ENCODE measurements at places on chromosomes 2 and 18.

- no peak for DNase-seq
These were observed 222.8 kb downstream of the SOX11 start for GRCh38 chr2:5914811-5915611.

DNA sequence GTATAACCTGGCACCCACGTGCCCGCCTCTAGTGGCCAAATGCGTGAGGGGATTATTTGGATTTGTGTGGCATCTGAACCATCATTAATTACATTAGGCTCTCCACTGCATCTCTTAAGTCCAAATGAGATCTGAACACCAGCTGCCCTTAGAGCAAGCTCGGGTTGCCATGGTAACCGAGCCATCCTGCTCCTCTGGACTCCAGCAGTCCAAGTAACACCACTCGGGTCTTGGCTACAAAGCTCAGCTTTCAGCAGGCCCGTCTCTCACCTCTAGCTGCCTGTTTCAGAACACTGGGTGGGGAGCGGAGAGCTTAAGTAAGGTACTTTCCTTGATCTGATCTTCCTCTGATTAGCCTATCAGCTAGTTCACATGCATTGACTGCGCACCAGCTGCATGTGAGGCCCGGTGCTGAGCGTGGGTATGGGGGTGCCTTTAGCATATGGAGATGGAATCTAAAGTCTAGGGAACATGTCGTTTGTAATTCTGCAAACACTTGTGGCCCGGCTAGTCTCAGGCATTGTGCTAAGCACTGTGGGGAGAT lies 14.1 kb upstream of the CYS1 start:
- no peak for DNase-seq

DNA sequence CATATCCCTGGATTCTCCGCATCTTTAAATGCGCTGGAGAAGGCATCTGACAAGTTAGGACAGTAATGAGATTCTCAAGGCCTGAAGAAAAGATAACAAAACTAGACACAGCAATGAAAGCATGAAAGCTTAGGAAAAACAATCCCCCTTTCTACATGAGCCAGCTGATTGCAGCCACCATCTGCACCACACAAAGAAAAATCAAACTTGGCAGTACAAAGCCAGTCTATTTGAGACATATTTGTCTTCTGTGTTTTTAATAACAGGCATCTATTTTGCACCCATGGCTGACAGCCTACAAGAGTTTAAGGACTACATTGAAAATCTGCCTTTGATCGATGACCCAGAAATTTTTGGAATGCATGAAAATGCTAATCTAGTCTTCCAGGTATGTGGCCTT lies 83.6 kb downstream of the TRABD2A start:
- DNase-seq, result no peak

GRCh38 chr2:119431976-119432850 lies 559 bp downstream of the TMEM37 start:
- no peak for DNase-seq

GRCh38 chr2:23661276-23662050 lies 265.5 kb downstream of the ATAD2B start:
- DNase-seq, result no peak

DNA sequence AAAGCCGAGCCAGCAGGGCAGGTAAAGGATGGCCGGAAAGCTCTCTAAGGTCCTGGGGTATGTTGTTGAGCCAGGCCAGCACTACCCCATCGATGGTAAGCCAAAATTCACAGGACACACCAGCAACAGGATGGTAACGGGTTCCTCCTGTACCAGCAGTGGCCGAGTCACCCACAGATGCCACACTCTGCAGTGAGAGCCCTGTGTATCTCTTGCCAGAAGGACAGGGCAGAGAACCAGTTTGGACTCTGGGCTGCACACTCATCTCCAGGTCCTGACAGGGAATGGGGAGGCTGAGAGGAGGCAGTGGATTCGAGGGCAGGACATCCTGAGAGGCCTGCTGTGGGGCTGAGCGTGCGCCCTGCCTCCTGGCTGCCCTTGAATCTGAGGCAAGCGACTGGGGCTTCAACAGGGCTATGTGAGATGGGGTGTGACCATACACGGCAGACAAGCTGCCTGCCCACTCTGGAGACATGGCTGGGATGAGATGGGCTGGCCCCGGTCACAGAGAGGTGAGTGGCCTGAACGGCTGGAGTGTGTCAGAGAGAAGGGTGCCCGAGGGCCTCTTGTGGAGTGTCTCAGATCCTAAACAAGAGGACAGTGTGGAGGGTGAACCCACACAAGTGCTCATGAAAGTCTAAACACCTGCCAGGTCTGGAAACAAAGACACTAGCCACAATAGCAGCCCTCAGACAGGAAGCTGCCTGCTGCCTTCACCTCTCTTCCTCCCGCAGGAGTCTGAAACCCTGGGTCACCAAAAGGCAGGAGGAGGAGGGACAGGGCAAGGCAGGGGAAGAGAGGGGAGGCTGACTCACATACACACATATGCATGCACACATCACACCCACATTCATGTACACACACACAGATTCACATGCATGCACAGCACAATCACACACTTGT lies 182.3 kb downstream of the LOXHD1 start:
- no peak for DNase-seq

GRCh38 chr2:173424886-173425285 lies 70.2 kb downstream of the CDCA7 start:
- no peak for DNase-seq
